ENCODE measurements at places on chromosomes 3 and 15.

- no peak for DNase-seq
Observed at GRCh38 chr15:73915082-73915481, 11.2 kb upstream of the LOXL1 start.

DNA sequence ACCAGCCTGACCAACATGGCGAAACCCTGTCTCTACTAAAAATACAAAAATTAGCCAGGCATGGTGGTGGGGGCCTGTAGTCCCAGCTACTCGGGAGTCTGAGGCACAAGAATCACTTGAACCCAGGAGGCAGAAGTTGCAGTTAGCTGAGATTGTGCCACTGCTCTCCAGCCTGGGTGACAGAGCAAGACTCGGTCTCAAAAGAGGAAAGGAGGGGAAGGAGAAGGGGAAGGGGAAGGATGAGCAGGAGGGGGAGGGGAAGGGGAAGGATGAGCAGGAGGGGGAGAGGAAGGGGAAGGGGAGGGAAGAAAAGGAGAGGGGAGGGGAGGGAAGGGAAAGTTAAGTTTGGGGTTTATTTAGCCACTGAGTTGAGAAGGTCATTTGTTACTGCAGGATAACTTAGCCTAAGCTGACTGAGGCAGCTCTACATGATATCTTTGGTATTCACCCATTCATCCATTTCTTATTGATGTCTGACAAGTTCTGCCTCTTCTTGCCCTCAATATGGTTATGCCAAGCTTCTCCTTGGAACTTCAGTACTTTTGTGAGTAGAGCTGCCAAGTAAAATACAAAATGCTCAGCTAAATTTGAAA lies 15.9 kb upstream of the ABHD2 start:
- DNase-seq: no peak

GRCh38 chr3:171712171-171712938 lies 97.9 kb downstream of the PLD1 start:
- DNase-seq: no peak

DNA sequence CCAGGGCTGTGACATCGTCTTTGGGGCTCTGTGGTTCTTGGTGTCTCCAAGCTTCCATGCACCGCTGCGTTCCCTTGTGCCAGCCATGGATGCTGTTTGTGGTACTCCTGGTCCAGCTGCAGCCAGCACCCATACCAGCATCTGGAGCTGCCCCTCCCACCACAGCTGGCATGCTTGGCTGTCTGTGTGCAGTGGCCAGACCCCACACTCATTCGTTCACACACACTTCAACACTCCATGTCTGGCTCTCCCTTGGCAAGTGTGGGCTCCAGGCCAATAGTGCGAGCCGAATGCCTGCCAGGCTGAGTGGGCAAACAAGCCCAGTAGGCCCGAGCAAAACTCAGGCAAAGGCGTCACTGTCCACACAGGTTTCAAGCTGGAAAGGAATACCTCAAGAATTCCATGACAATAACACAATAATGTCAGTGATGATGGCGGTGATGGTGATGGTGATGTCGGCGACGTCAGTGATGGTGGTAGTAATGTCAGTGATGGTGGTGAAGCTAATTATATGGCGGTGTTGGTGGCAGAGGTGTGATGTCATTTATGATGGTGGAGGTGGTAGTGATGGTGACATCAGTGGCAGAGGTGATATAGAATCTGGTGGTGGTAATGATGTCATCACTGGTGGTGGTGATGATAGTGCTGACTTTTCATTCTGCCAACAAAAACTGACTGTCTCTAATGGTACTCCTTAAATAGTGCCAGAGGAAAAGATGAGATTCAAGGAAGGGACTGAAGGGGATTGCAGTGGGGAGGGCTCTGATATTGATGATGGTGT lies 19.3 kb downstream of the TBC1D21 start:
- DNase-seq: no peak

DNA sequence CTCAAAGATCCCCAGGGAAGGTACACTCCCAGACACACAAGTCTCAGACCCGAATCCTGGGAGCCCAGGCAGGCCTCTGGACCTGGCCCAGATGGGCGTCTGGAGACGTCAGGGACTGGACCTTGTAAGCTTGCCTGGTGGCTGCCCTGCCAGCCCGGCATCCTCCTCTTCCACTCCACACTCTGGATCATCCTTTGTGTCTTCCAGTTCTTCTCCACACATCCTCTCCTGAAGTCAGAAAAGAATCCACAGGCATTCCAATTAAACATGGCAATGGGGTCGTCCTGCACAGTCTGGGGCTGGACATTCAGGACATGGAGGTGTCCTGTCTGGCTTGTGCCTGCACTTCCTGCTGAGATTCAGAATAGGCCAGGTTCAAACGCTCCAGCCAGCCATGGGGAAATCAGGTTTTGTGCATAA lies 208.8 kb upstream of the IGF1R start:
- DNase-seq: no peak

DNA sequence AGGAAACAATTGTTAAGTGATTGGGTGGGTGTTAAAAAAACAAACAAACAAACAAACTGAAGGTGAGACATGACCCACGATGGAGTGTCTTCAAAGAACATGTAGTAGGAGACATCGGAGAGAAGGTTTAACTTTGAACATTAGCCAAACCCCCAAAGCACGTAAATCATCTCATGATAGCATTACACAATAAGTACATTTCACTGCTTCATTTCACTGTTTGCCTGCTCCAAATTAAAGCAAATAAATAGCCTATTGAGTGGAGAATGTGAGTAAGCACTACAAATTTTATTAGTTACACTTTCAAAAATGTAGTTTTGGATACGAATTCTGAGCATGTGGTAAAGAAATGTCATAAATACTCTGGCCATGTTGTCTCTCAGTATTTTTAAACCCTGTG lies 287.0 kb downstream of the SI start:
- no peak for DNase-seq

GRCh38 chr15:73928971-73929627 lies 2.8 kb downstream of the LOXL1 start:
- DNase-seq: no peak

- no peak for DNase-seq
Observed at GRCh38 chr3:155549087-155549486, 195.8 kb downstream of the PLCH1 start.

DNA sequence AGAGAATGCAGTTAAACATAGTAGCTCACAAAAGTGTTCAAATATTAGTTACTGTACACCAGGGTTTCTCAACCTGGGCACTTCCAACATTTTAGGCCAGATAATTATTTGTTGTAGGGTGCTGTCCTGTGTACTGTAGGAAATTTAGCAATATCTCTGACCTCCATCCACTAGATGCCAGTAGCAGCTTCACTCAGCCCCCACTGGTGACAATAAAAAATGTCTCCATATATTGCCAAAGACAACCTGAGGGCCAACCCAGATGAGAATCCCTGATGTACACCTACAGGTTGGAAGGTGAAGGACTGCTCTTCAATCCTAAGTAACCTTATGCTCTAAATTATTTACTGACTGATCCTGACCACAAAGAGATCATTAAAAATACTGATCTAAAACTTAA lies 32.5 kb downstream of the DCUN1D1 start:
- DNase-seq: no peak

DNA sequence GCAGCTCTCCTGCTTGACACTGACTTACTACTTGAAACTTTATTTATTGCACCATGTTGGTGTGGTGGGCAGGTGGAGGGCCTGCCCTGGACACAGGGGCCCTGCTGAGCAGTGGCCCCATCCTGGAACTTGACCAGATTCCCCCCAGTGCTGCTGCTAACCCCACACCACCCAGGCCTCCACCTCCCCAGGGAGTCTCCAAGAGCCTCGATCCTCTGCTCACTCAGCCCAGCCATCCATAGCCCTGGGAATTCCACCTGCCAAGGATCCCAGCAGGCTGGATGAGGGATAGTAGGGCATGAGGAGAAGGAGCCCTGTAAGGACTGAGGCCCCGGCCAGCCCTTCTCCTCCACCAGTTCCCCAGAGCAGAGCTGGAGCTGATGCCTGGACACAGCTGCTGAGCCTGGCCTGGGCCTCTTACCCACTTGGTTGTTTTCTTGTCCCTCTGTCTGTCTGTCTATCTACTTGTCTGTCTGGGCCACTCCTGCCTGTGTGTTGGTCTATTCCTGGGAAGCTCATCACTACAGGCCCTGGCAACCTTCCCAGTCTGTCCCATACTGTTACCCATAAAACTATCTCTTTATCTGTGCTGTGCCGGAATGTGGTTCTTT lies 2.8 kb downstream of the CHAC1 start:
- DNase-seq: no peak

GRCh38 chr3:130709671-130710070 lies 37.0 kb downstream of the PIK3R4 start:
- no peak for DNase-seq

DNA sequence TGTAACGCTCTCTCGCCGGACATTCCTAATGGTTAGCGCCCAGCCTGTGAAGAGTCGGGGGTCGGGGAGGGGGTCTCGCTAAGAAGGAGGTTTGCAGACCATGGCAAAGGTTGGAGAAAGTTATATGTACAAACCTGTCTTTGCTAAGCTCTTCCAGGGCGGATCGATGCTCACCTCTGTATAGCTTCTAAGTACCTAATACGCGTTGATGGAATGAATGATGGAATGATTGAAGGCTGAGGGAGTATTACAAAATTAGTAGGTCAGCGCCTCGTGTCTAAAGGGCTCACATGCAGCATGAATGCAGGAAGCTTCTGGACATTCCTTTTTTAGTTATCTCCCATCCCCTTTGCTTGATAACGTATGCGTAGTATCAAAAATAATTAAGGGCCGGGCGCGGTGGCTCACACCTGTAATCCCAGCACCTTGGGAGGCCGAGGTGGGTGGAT lies 305 bp upstream of the KPNA1 start:
- DNase-seq: no peak

DNA sequence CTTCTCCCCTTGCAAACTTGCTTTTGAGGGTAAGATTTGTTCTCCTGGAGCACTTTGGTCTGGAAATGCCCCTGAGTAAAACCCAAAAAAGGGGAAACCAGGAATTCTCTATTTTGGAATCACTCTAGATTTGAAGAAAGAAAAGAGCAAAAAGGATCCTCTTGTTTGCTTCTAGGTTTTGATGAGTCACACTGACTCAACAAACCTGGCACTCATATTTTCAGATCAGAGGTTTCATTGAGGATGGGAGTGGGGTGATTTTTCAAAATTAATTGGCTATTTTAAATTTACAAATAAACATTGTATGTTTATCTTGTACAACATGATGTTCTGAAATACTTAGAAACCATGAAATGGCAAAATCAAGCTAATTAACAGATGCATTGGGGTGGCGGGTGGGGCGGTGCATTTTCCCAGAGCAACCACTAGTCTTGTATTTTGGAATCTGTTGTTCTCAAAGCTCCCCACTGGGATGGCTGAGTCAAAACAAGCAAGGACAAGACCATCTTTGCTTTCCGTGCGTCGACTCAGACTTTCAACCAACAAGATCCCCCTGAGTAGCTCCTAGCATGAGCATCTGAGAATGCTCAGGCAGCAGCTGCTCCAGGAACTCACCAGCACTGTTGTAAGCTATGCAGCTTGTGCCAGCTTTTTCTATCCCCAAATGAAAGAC lies 451.4 kb downstream of the WDR72 start:
- no peak for DNase-seq

DNA sequence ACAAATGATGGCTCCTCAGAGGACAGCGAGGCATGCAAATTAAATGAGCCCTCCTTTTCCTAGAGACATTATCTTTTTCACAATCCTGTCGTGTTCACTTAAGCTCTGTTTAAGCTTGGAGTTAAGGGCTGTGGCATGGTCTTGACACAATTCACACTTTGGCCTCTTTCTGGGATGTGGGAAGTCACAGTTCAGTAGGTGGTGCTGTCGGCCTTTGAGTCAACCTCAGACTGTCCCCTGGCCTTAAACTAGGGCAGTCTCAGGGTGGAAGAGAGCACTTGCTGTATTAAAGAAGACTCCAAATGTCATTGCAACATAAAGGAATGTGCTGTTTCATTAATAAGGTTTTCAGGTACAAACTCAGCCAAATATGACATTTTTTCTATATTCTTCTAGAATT lies 351.0 kb downstream of the MCTP2 start:
- peak; percentile 29 for DNase-seq

- DNase-seq: no peak
Observed at GRCh38 chr3:152204218-152204617, 64.5 kb upstream of the MBNL1 start.

GRCh38 chr3:197031315-197032285 lies 2.0 kb upstream of the MELTF start:
- no peak for DNase-seq

GRCh38 chr15:33296856-33297255 lies 13.9 kb upstream of the RYR3 start:
- no peak for DNase-seq

DNA sequence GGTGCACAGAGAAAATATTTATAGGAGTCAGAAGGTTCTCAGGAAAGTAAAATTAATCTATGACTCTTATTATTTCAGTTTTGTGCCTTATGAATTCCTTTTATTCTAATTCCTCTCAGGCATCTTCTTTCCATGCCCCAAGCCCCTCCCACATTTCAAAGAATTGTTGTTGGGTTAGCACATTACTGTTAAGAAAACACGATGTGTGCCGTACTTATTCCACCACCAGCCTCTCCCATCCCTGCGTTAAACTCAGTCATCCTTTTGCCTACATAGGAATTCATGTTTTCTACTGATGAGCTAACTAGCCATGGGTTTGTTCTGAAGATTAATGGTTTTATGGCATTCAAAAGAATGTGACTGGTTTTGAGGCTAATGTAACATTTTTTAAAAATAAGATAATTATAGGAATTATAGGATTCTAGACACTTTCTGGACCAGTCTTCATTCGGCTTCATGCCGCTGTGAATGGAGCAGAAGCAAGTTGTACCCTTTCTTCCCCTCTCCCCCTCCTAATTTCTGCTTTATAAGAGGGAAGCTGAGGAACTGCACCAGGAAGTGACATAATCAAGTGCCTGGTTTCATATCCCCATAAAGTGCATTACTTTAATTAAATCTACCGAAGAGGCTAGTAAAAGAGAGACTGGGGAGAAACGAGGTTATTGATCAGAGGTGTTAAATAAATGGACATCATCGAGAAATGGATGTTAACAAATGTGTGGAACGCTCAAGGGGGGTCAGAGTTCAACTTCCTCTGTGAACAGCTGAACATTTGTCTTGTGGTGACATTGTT lies 12.3 kb upstream of the MB21D2 start:
- DNase-seq: no peak

DNA sequence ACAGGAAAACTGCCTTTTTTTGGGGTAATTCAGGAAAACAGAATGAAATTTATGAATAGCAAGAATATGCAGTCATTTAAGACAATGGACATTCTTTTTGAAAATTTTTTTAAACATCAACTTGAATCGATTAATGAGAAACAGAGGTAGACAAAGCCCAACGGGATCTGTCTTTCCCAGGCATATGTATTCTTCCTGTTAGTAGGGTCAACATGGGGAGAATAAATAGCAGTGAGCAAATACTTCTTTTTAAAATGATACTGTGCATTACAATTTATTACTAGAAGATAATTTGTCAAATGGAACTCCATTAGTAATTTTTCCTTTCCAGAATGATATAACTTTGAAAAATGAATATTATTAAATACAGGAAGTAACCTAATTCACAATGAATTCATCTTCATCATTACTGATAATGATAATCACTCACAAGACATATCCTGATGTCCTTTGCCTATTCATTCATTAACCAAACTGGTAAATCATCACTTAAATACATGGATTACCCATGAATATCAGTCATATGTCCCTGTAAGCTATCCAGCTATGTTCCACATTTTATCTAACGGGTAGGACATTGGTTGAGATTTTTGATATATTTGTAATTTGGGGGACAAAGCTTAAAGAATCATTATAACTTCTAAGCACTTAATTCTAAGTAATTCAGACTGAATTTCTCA lies 209.2 kb upstream of the CDIN1 start:
- DNase-seq: no peak

GRCh38 chr3:4703054-4703480 lies 209.9 kb downstream of the ITPR1 start:
- DNase-seq: no peak

- no peak for DNase-seq
Observed at GRCh38 chr15:69823223-69823907, 274.4 kb downstream of the TLE3 start.

- DNase-seq: peak; percentile 37
Observed at GRCh38 chr15:99755692-99756409, 22.6 kb upstream of the LYSMD4 start.

Data from stimulated activated CD4-positive, alpha-beta T cell treated with anti-CD3 and anti-CD28 coated beads, Interleukin-2, amount 100 ng/mL, for 24 hours (primary cell).